Placental epithelial cell (primary cell): ENCODE measurements at places on chromosomes 6 and 20. TPM values are rescaled to one million over a fixed set of nuclear protein-coding genes. Genes with fewer than 3 reads are reported as not detected.

The MYBL2 gene
- total RNA-seq, result 6.3 and 45.0 TPM in 2 replicates

The PI16 gene
- total RNA-seq, result not detected in 2 replicates

The MRAP2 gene
- total RNA-seq, result 0.39 TPM in 1 of 2 replicates, not detected in the other

The NKAIN2 gene
- total RNA-seq, result 0.11 TPM in 1 of 2 replicates, not detected in the other

The AKAP12 gene
- total RNA-seq, result 4.4 and 5.1 TPM in 2 replicates

The KIFC1 gene
- 7.5 and 11.0 TPM in 2 replicates for total RNA-seq

The SAMD10 gene
- 0.39 and 0.65 TPM in 2 replicates for total RNA-seq

The PPARD gene
- total RNA-seq, result 7.1 and 10.5 TPM in 2 replicates

The FLRT3 gene
- total RNA-seq, result 35.9 and 53.4 TPM in 2 replicates

The PTCRA gene
- not detected in 2 replicates for total RNA-seq
